ENCODE measurements at places on chromosomes 11 and 22.

- DNase-seq, result no peak
Measured at GRCh38 chr11:132062541-132062940, 692.1 kb downstream of the NTM start.

DNA sequence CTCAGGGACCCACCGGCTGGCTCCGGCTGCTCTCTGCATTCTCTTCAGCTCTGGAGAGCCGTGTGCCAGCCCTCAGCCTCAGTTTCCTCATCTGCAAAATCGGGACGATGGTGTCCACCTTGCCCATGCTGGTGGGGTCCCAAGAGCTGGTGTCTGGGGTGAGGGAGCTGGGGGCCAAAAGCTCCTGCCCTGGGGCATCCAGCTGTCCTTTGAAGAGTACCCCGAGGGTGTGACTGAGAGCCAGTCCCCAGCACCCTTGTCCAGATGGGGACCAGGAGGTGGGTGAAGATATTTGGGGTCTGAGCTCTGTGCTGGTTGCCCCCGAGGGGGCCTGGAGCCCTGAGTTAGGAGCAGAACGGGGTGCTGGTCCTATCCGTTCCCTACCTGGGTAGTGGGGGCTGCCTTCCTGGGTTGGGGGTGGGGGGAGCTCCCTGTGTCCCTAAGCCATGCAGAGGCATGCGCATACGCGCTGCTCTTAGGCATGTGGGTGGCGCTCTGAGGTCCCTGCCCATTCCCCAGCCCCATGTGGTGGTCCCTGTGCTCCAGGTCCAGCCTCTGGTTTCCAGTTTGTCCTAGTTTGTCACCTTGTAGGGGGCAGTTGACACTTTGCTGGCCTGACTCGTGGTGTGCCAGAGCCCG is 4.9 kb downstream of the LRP5 start:
- DNase-seq, result no peak

DNA sequence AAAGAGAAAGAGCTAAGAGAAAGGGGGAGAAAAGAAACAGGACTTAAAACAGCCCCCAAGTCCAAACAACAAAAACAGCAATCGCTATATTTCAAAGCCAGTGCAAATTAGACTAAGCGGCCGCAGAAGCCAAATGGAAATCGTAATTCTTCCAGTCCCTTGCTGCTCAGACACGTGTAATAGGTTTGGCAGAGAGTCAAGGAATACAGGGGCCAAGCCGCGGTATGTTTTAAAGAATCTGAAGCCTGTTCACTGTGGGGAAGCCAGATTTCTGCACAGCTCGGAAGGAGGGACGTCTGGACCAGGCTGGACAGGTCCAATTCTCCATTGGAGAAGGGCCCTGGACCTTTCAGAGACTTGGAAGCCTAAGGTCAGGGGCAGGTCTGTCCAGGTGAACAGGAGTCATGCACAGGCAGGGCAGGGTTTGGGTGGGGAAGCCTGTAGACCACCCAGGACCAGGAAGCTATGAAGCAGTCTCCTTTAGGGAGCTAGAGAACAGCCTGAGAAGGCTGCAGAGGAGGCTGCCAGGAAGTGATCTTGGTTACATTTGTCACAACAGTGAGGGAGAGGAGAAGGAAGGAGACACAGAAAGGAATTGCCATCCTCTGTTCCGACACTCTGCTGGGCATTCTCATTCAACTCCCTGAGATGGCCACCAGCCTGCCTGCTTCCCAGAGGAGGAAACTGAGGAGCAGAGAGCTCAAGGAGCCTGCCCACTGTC is 265.5 kb upstream of the ISX start:
- DNase-seq, result no peak

DNA sequence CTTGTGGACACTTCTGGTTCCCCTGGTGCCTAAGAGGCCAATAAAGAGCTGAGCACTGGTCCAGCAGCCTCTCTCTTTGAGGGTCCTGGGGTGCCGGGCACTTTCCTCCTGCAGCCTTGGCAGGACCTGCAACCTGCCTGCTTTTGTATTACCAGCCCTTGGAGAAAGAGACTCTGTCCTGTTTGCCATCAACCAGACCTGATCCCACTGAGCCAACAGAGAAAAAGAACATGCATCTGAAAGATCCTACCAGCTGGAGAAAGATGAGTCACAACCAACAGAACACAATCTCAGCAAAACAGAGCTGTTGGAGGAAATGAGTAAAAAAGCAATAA is 321.0 kb downstream of the DDX10 start:
- DNase-seq, result no peak

DNA sequence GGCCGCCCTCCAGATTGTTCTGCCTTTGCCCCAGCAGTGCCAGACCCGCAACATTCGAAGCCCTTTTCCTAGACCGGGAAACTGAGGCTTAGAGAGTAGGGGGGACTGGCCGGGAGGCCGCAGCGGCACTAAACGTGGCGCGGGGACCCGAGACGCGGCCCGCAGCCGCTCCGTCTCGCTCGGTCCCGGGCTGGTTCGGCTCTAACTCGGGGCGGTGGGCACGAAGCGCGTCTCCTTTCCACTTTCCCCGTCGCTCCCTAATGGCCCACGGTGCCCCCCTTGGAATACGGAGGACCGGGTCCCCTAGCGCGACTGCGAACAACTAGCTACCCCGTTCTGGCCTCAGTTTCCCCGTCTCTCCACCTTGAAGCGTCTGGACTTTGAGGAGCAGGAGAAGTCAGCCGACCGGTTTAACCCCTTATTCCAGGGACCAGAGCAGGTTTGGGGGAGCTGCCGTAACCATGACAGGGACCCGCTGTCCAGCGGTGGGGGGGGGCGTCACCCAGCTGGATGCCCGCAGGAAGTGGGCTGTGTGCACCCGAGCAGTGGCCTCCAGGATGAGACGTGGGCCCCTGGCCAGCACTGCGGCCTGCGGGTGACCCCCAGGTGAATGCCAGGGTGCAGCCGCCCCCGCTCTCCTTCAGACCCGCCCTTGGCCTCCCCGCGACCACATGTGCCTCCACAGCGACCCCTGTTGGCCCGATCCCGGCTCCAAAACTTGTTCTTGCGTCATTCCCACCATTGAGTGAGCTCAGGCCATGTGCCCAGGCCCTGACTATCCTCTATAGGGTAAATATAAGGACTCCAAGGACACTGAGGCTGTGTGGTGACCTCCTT is 1.1 kb downstream of the CDC42EP1 start:
- DNase-seq, result peak; percentile 74

GRCh38 chr11:76166314-76166713 is 40.0 kb downstream of the WNT11 start:
- DNase-seq, result no peak

Data from activated naive CD4-positive, alpha-beta T cell (primary cell).